Vagina (tissue), 2 donors: ENCODE measurements at places on chromosomes 7 and 10. TPM values are rescaled to one million over a fixed set of nuclear protein-coding genes. Genes with fewer than 3 reads are reported as not detected.

GRCh38 chr7:88201305-88201704 is 18.5 kb downstream of the SRI start:
- no peak for DNase-seq
- H3K27ac ChIP-seq = no peak overlapping the region
- no peaks in the 10 kb centered on the region for H3K27me3 ChIP-seq
- no peaks in the 10 kb centered on the region for H3K36me3 ChIP-seq

DNA sequence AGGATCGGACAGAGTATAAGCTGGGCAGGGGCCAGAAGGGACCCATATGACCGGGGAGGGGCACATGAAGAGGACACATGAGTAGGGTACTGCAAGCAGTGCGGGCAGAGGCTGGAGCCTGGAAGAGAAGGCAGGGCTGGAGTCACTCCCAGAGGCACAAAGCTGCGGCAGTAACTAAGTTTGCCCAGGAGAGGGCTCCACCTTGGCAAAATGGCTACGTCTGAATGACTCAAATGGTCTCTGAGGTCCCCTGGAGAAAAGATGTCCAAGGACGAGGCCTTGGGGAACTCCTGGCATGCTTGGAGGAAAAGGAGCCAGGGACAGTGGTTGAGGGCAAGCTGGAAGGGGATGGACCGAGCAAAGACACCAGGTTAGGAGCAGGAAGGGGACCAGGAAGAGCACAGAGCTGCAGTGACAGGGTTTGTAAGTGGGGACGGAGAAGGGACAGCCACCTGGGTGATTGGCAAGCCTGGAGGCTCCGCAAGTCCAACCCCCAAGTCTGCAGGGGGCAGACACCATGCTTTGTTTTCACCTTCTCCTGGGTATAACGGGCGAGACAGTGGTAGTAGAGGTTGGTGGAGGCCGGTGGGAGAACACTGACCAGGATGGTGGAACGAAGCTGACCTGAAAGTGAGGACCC is 43.1 kb upstream of the LBX1 start:
- DNase-seq = no peak
- no peaks in the 10 kb centered on the region for H3K27me3 ChIP-seq
- H3K4me3 ChIP-seq = no peak overlapping the region
- H3K27ac ChIP-seq = no peak overlapping the region

GRCh38 chr7:35418716-35419390 is 165.0 kb upstream of the TBX20 start:
- DNase-seq = no peak
- H3K27ac ChIP-seq = no peak overlapping the region
- no peaks in the 10 kb centered on the region for H3K36me3 ChIP-seq
- H3K4me1 ChIP-seq = no peaks in the 10 kb centered on the region
- no peaks in the 10 kb centered on the region for H3K27me3 ChIP-seq

DNA sequence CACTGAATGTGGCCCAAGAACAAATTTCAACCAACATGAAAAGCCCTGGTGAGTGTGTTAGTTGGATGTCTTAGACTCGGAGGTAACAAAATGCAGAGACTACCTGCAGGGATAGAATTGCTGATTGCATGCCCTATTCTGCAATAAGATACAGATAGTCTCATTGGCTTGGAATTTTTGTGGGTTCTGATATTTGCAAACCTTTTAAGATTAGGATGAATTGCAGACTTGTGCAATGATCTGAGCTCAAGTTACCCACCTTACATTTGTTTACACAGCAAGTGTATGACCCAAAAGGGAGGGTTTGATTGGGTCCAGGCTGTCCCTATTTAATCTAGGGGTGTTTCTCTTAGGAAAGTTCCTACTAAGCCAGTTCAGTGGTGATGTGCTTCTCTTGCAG is 45.4 kb downstream of the GPR37 start:
- DNase-seq = no peak
- no peaks in the 10 kb centered on the region for H3K4me1 ChIP-seq
- no peak overlapping the region for H3K4me3 ChIP-seq
- no peaks in the 10 kb centered on the region for H3K27me3 ChIP-seq
- no peak overlapping the region for H3K27ac ChIP-seq
- no peaks in the 10 kb centered on the region for H3K36me3 ChIP-seq

Gene PTPN20
- 1.5 TPM for total RNA-seq
